Mesothelial cell of epicardium (in vitro differentiated cells): ENCODE measurements at places on chromosomes 7 and 10.

GRCh38 chr7:142353147-142354060, 95.5 kb upstream of the PRSS58 start:
- DNase-seq = no peak

DNA sequence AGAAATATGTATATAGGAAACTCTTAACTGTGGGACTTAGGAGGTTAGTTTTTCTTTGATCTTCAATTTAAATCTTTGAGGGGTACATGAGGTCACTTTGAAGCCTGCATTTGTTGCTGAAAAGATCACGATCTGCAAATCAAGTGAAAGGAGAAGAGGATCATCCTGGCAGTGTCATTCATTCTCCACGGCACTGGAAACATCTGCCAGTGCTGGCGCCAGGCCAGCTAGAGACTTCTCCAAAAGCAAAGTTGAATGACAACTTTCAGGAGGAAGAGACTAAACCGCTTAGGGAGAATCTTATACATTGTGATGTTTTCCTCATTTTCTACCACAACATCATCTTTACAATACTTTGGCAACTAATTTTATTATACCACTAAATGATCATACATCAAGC, 42.5 kb downstream of the MRC1 start:
- no peak for DNase-seq

DNA sequence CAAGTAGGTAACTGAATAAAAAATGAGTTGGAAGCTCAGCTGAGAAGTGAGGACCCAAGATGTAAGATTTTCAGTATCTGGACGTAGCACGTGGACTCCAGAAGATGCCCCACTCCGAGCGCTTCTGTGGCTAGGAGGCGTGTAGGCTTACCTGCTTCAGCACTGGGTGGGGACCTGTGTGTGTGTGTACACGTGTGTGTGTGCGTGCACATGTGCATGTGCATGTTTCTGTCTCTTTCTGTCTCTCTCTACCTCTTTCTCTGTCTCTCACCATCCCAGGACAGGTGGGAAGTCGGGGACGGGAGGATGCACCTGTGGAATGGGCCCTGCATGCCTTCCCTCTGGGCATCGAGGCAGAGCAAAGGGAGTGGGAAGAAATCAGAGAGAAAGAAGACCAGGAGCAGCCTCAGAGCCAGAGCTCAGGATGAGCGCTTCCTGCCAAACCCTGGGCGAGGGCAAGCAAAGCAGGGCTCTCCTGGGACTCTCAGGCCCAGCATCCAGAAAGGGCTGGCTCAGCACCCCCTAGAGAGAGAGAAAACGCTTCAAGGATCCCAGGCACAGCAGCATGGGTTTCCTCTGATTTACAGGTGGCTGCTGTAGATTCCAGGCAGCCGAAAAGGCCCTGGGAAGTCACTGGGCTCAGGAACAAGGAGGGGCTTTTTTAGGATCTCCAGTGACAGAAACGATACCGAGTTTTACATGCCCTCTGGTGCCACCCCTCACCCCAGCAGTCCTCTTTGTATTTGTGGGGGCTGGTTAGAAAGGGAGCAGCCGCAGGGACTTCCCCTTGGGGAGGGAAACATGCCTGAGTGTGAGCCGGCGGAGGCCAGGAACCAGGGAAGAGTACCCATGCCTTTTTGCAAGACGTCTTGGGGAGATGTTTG, 28.5 kb downstream of the CXCL12 start:
- DNase-seq = no peak

- no peak for DNase-seq
Measured at GRCh38 chr10:21281765-21282484, 243.6 kb downstream of the SKIDA1 start.

DNA sequence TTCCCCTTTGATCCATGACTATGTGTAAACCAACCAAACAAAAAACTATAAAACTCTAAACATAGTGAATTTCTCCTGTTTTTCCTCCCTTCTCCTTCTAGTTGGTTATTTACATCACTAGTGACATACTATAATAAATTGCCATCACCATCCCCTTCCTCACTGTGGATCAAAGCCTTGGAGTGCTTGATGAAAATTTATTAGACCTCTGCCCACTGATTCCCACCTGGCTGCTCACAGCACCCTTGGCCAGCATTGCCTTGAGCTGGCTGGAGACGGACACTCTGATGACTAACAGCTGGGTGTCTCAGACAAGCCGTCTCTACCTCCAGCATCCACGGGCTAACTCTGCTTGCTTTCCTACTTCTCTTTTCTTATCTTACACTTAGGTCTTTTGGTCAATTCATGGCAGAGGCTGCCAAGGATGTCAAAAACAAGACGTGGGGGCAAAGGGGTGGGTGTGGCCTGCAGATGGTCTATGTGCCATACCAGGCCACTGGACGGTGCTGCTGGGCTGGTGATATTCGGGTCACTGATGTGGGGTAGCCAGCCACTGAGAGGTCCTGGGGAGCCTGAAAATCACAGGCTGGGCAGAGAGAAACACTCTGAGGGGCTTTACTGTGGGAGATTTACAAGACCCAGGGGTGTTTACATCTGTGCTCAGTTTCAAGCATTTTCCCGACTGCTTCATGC, 207.8 kb downstream of the TAX1BP1 start:
- DNase-seq = no peak

- DNase-seq = no peak
Measured at GRCh38 chr7:123661765-123662164, 6.1 kb downstream of the LMOD2 start.

GRCh38 chr7:32062150-32062549, 8.1 kb downstream of the PDE1C start:
- DNase-seq = no peak

DNA sequence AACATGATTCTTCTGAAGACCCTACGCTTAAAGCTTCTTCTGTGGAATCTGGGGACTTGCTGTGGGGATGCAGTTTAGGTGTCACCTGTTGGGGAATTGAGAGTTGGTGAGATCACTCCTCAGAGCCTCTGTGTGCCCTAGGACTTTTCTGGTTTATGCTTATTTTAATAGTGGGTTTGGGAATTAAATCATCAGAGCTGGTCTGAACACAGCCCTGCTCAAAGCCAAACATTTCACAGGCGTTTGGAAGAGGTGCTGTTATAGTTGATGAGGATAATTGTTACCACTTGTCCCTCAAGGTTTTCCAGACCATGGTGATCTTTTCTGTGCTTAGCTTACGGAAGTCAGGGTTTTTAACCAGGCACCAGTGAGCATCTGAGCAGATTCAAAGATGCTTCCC, 106.1 kb downstream of the EBLN1 start:
- no peak for DNase-seq

- DNase-seq = no peak
Measured at GRCh38 chr10:100020886-100021253, 11.1 kb upstream of the DNMBP start.

DNA sequence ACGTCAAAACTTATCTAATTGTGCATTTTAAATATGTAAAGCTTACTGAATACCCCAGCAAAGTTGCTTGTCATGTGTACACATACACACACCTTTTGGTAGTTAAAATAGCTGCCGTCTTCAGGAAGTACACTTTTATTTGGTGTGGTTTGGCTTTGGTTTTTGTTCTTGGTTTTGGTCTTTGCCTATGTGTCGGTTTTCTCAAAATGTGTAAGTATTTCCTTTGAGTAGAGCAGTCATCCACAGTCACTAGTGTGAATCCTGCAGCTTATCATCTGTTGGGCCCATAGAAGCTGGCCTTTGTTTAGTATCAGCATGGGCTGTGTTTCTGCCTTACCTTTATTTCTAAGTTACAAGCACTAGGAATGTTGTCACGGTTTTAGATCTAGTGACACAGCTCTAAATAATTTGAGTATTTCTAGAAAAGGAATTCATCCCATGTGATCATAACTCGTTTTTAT, 35.3 kb downstream of the NET1 start:
- DNase-seq = no peak

DNA sequence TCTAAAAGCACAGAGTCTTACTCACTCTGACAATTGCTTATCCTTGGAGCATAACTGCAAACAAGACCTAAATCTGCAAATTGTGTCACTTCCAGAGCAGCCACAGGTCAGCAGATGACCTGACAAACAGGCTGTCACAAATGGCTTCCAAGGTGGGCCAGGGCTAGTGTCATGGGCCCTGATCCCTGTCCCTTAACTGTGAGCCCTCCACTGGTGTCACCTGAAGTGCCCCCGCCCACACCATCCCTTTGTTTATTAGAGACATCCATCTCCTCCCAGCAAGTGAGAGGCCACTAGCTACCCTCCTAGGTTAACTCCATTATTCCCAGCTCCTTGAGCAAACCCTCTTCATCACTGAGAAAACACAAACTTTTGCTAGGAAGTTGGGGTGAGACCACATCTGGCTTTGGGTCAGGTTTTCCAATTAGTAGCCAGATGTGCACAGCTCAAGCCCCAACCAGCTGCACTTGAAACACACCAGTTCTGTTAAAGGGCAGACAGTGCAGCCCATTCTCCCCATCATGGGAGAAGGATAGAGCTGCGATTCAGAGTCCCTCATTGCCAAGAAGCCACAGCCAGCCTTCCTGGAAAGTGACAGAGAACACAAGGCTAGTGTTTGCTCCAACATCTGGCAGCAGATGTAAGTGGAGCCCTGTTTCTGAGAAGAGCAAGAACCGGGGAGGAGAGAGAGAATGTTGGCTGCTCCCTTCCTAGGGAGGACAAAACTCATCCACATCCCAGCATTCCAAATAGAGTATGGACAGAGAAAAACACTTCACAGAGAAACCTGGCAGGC, 75.7 kb upstream of the NANOS1 start:
- no peak for DNase-seq

DNA sequence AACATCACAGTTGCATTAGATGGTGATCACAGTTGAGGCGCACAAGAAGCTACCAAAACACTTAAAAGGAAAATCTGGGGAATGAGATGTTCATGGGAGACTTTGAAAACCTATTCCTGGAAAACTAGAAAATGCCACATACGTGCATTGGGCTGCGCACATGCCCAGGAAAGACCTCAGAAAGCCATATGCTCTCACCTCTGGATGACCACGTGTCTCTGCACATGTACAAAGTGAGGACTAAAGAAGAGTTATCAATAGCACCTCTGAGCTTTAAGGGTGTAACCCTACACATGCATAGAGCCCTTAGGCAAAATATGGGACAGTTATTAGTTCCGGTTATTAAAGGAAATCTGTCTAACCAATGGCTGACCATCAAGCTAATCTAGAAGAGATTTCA, 77.7 kb downstream of the CRPPA start:
- no peak for DNase-seq

- DNase-seq = no peak
Measured at GRCh38 chr7:15832996-15833395, 146.5 kb upstream of the MEOX2 start.

DNA sequence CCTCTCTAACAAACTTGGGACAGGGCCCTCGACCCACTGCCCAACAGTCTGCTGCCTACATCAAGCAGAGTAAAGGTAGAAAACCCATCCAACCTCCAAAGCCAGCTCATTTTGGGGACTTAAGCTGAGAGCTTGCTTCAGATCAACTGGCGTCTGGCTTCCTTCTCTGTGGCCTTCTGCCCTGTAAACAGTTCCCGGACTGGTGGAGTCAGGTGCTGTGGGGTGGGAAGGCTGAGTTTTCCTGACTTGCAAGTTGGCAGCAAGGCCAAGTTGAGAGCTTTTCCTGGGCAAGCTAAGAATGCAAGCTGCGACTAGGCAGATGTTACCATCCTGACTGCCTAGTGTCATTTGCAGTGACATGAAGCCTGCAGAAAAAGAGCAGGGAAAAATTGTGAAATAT, 3.7 kb downstream of the GALNT17 start:
- no peak for DNase-seq

DNA sequence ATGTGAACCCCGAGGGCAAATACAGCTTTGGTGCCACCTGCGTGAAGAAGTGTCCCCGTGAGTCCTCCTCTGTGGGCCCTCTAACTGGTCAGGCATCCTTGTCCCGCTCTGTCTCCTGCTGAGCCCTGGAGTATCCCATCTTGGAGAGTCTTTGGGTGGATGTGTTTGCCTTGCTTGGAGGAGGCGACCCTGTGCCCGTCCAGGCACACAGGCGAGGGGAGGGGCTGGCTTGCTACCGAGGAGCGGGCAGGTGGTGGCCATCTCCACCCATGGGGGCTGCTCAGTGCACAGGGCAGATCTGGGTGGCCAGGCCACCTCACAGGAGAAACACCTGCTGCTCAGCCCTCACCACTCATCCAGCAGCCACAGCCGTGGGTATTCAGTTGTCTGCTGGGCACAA, 135.3 kb downstream of the EGFR start:
- no peak for DNase-seq

GRCh38 chr7:139680676-139681462, 96.9 kb downstream of the HIPK2 start:
- DNase-seq = no peak

DNA sequence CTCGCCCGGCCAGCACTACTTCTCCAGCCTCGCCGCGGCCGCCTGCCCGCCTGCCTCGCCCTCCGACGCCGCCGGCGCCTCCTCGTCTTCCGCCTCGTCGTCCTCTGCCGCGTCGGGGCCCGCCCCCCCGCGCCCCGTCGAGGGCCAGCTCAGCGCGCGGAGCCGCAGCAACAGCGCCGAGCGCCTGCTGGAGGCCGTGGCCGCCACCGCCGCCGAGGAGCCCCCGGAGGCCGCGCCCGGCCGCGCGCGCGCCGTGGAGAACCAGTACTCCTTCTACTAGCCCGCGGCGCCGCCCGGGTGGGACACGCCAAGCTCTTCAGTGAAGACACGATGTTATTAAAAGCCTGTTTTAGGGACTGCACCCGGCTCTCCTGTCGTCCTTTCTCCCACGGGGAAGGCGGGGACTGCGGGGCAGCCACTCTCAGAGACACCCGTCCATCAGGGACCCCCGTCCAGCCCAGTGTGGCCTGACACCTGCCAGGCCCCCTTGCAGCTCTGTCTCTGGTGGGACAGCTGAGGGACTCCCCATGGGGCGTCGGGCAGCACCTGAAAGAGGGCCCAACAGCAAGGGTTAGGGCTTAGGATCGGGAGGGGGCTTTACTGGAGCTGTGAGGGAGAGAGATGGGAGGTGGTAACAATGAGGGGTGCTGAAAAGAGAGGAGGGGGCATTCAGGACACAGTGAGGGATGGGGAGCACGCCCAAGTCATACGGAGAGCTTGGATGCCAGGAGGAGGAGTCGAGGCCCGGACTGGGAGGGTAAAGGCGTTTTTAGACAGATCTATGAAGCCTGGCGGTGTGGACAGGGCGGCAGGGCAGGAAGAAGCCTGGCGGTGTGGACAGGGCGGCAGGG, 34.7 kb downstream of the SPDYE6 start:
- no peak for DNase-seq

DNA sequence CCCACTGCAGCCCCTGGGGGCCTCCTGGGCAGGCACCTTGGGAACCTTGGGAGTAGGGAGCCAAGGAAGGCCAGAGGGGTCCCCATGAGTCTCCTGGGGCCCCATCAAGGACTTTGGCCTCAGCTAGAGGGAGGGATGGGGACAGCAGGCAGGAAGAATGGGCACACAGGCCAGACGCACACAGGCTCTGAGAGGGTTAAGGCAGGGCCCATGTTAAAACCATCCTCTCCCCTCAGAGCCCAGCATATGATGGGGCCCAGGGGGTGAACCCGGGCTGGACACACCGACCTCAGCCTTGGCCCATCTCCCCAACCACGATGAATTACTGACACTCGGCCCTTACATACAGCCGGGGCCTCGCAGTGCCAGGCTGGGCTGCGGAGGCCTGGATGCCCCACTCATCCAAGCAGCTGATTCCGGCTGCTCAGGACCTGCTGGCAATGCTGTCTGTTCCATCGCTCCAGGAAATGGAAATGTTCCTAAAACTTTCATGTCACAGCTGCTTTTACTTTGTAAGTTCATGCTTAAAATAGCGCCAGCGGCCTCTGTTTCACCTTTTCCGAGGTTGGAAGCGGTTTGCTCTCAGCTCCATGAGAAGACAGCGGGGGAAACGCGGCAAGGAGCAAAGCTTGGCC, 17.3 kb upstream of the INPP5A start:
- DNase-seq = no peak

- DNase-seq = no peak
Measured at GRCh38 chr10:24790073-24790472, 66.4 kb upstream of the ARHGAP21 start.

- no peak for DNase-seq
Measured at GRCh38 chr10:22323538-22324305, 2.8 kb downstream of the BMI1 start.
